ENCODE measurements at places on chromosomes 4 and X. TPM values are rescaled to one million over a fixed set of nuclear protein-coding genes. Genes with fewer than 3 reads are reported as not detected.

AFM gene
- not detected for total RNA-seq

SEC31A gene
- total RNA-seq: 203 TPM

NAA15 gene
- total RNA-seq: 30.8 TPM

FMR1 gene
- total RNA-seq: 23.4 TPM

FAM9C gene
- total RNA-seq: not detected

CENPVL1 gene
- total RNA-seq: not detected

CLDN22 gene
- total RNA-seq: not detected

UGT2A3 gene
- total RNA-seq: not detected

SYN1 gene
- 1.5 TPM for total RNA-seq

CSTF2 gene
- 28.3 TPM for total RNA-seq

RWDD4 gene
- 30.5 TPM for total RNA-seq

GPC4 gene
- 25.8 TPM for total RNA-seq

ARHGAP24 gene
- total RNA-seq: 3.4 TPM

All from SJSA1 (cell line).